Ovary (tissue), 10 donors: ENCODE measurements at places on chromosomes 3 and 15. TPM values are rescaled to one million over a fixed set of nuclear protein-coding genes. Genes with fewer than 3 reads are reported as not detected.

- DNase-seq = no peak
Measured at GRCh38 chr3:31349001-31349748, 183.6 kb upstream of the STT3B start.

- no peak for DNase-seq
Measured at GRCh38 chr3:42562047-42562907, 19.5 kb downstream of the SEC22C start.

DNA sequence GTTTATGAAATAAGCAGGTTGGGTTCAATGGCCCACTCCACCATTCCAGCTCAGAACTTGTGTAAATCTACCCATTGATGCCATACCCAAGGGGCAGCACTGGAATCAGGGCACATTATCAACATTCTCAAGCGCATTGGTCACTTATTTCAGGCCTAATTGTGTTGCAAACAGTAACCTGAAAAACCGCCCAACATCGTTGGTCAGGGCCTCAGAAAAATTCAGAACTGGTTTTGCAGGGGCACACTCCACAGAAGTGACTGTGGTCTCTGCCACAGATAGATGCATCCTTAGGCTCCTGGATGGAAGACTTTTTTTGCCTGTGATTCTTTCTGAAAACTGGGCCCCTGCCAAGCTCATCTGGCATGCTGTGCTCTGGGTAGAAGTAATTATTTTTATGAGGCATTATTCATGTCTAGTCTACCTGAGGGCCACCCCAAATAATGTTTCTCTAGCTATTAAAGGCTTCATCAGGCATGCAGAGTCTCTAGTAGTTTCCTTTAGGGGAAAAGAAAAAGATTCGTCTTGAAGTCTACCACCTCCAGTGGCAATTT is 21.7 kb upstream of the LRTM1 start:
- no peak for DNase-seq

DNA sequence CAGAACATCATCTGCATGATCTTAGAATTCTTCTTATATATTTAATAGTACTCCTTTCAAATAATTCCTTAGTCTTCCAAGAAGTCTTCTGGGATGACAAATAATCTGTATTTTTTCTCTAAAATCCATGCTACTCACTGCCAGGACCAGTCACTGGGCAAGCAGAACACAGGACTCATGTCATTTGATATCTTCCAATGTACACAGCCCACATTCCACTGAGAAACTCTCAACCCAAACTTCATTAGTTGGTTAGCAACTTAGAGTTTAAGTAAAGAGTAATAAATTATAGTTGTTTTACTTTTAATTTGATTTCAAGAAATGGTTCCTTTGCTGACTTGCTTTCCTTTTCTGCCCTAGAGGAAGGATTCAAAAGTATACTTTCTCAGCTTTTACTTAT is 317.0 kb downstream of the VGLL3 start:
- DNase-seq = no peak

Gene KBTBD13
- total RNA-seq = not detected
